T-helper 22 cell (primary cell): ENCODE measurements at places on chromosomes 11 and 22.

DNA sequence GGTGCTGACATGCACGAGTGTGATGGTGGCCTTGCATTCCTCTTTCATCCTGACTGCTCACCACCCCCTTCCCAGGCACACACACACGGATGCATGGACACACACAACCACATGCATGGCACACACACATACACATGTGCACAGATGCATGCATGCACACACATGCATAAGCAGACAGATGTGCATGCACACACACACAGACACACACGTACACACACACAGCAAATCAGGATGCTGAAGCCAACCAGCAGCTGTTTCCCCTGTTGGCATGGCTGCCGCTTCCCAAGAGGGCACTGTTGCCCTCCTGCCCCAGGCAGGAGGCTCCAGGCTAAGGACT is 15.3 kb downstream of the OSBPL5 start:
- DNase-seq, result no peak

DNA sequence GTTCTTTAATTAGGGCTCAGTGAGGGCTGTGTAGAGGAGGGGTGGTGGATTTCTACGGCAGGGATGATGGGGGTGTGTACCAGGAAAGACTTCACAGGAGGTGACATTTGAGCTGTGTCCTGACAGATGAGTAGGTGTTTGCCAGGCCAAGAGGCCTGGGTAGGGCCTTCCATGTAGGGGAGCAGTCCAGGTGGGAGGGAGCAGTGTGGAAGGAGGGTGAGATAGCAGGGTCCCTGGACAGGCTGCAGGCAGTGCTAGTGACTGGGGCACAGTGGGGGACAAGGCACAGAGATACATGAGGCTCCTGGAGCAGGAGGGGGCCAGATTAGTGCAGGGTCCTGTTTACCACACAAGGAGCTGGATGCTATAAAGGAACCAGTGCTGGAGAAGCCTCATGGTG is 147.9 kb upstream of the CADM1 start:
- no peak for DNase-seq

DNA sequence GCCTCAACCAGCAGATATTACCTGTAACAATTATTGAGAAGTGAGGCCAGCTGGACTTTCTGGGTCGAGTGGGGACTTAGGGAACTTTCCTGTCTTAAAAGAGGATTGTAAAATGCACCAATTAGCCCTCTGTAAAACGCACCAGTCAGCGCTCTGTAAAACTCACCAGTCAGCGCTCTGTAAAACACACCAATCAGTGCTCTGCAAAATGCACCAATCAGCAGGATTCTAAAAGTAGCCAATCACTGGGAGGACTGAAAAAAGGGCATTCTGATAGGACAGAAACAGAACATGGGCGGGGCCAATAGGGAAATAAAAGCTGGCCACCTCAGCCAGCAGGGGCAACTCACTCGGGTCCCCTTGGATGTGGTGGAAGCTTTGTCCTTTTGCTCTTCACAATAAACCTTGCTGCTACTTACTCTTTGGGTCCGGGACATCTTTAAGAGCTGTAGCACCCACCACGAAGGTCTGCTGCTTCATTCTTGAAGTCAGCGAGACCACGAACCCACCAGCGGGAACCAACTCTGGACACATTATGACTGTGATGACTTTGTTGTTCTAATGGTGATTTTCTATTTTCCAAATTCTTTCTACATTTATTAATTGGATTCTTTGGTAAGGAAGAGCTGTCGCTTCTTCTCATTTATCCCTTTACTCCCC is 40.2 kb upstream of the FGF3 start:
- DNase-seq, result no peak

DNA sequence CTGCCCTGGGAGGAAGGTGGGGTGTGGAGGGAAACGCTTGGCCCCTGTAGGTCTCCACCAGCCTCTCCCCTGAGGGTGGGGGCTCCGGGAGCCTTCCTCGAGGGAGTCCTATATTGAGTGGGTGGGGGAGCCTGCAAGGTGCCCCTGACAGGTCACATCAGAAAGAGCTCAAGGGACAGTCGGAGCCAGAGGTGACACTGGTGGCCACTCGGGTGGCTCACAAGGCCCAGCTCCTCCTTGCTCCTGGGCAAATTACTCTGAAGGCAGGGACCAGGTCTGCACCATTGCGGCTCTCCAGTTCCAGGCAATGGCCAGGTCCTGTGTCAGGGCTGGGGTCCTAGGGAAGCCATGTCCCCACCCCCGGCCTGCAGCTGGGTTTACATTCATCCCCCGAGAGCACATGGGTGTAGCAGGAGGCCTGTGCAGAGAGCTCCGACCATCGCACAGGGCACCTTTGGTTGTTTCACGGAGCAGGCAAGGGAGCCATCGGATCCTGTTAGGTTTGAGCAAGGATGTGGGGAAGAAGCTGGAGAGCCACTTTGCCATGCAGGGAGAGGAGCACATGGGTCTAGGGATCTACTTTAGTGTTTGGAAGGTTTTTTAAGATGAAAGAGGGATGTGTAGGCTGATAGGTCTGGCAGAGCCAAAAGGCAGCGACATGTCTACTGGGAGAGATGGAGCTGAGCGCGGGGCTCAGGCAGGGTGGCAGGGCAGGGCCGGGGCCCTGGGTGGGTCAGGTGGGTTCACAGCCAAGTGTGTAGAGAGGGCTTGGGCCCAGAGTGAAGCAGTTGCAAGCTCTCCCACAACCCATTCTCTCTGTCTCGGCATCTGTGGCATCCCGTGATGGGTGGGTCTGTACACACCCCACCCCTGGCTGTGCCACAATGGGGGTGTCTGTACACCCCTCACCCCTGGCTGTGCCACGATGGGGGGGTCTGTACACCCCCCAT is 14.8 kb downstream of the CCND1 start:
- DNase-seq, result no peak

- DNase-seq, result no peak
Measured at GRCh38 chr22:33347002-33347401, 288.8 kb upstream of the SYN3 start.

GRCh38 chr22:26846076-26846475 is 188.7 kb downstream of the MIAT start:
- no peak for DNase-seq

DNA sequence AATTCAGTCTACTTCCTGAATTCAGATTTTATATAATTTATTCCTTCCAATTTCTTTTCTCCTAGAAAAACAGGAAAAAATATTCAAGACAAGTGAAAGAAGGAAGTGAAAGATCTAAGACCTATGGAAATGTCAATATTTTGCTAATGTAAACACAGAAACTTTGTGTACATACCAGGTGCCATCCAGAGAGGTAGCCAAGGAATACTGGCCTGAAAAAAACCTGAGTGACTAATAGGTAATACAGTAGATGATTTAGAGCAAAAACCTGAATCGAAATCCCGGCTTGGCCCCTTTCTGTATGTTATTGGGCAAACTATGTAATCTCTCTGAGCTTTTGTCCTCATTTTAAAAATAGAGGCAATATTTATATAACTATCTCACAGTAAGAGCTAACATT is 59.2 kb upstream of the FSHB start:
- no peak for DNase-seq

DNA sequence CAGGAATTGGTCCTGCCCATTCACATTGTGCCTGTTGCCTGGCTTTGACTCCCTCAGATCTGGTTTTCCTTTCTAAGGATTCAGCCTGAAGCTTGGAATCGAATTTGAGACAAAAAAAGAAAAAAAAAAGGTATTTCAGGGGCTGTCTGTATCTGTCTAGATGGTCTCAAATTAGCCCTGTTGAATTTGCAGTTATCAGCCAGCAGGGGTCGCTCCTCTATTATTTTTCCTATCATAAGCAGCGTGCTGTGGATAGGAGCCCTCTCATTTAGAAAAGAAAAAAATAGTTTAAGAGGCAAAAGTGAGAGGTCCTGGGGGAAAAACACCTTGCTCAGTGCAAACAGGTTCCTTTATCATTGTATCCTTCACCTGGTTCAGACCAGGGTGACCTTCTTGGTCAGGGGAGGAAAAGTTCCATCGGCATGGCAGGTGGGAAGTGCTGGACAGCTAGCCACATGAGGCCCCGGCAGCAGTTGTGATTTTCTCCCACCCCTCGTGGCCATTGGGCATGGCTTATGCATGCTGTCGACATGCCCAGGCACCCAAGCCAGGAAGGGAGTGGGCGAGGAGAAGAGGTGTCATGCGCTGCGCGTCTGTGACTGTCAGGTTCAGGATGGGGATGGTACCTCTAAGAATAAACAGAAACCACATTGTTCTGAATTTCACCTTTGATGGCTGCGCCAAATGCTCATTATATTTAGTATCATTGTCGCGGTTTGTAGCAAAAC is 13.1 kb downstream of the OR5AK2 start:
- DNase-seq, result no peak
